ENCODE measurements at places on chromosomes 5 and 9. TPM values are rescaled to one million over a fixed set of nuclear protein-coding genes. Genes with fewer than 3 reads are reported as not detected.

The PGM5 gene
- 124 TPM for total RNA-seq

DNA sequence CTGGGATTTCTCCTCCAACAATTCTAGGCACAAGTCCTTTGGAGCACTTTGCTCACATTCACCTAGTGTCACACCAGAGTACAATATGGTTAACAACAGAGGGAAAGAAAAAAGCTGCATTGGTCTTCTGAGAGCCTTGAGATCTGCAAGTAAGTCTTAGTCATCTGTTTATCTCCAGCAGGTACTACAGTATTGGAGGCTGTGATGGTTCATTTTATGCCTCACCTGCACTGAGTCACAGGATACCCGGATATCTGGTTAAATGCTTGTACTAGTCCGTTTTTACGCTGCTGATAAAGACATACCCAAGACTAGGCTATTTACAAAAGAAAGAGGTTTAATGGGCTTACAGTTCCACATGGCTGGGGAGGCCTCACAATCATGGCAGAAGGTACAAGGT is 525.0 kb downstream of the NR2F1-AS1 start:
- H3K4me3 ChIP-seq: no peak overlapping the region
- no peaks in the 10 kb centered on the region for H3K36me3 ChIP-seq
- H3K27me3 ChIP-seq: no peaks in the 10 kb centered on the region
- no peak for DNase-seq
- H3K4me1 ChIP-seq: no peaks in the 10 kb centered on the region

The CCDC192 gene
- not detected for total RNA-seq

DNA sequence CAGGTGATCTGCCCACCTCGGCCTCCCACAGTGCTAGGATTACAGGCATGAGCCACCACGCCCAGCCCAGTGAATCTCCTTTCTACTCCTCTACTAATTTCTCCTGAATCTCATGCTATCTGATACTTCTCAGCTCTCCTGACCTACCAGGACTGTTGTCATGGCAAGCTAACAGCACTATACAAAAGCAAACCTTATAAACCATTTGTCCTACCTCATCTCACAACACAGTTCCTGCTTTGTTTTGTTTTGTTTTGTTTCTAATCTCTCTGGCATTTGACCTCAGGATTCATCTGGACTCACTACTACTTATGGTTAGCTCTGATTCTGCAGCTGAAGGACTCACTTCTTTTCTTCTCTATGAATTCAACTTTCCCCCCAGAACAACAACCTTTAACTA is 734.8 kb downstream of the TLE1 start:
- no peaks in the 10 kb centered on the region for H3K27me3 ChIP-seq
- DNase-seq: no peak
- H3K27ac ChIP-seq: no peak overlapping the region
- no peak overlapping the region for H3K4me3 ChIP-seq
- no peaks in the 10 kb centered on the region for H3K4me1 ChIP-seq

DNA sequence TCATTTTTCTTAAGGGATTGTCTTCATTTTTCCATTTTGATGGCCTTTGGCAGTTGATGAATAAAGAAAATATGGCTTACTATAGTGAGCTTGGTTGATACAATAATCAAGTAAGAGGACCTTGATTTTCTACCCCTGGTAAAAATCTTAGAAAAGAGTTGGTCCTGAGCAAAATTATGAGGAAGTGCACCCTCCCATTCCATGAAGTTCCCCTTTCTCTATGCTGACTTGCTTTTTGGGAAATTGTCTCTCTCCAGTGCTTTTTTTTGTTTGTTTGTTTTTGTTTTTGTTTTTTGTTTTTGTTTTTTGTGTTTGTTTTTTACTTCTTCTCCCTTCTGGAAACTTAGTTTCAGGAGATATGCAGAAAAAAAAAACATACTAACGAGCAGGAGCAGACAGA is 449.2 kb upstream of the ACTBL2 start:
- no peak overlapping the region for H3K4me3 ChIP-seq
- H3K27ac ChIP-seq: no peak overlapping the region
- H3K27me3 ChIP-seq: no peaks in the 10 kb centered on the region
- H3K36me3 ChIP-seq: no peaks in the 10 kb centered on the region
- DNase-seq: no peak

The WHRN gene
- total RNA-seq: 4.0 TPM

DNA sequence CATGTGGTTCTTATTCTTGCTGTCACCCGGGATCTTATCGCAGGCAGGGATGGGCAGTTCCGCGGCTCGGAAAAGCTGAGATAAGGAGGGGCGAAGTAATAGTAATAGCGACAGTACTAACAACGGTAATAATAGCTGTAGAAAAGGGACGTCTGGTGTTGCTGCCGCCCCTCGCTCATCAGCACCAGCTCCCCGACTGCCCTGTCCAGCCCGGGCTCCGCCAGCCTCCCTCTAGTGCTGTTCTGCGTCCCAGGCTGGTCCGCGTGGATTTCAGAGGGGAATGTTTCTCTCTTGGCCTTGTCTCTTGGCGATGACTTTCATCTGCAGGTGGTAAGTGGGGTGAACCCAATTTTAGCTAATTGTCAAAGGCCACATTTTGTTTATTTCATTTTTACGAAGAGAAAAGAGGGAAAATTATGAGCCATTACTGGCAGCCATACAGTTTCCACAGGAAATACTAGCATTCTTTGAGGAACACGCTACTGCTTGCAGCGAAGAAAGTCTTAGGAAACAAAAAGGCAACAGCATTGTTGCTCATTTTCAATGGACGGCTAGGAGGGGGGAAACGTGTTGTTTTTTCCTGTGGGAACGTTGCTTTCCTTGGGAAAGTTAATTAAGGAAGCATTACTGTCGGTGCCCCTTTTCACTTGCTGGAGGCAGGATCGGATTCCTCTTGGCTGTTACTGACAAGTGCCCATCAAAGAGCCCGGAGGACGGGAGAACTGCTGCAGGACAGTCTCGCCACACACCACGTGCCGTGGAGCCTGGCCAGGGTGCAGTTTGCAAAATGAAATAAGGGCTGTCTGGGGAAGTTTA is 762 bp downstream of the SNCAIP start:
- no peaks in the 10 kb centered on the region for H3K27me3 ChIP-seq
- H3K4me1 ChIP-seq: no peaks in the 10 kb centered on the region
- peak overlapping the region; percentile 76 for H3K27ac ChIP-seq
- peak overlapping the region; percentile 81 for H3K4me3 ChIP-seq
- peak; percentile 83 for DNase-seq
- no peaks in the 10 kb centered on the region for H3K36me3 ChIP-seq

GRCh38 chr5:90547072-90547536 is 11.5 kb upstream of the ADGRV1 start:
- no peak overlapping the region for H3K27ac ChIP-seq
- H3K4me3 ChIP-seq: no peak overlapping the region
- DNase-seq: no peak
- no peaks in the 10 kb centered on the region for H3K36me3 ChIP-seq
- H3K4me1 ChIP-seq: no peaks in the 10 kb centered on the region
- no peaks in the 10 kb centered on the region for H3K27me3 ChIP-seq

- H3K36me3 ChIP-seq: no peaks in the 10 kb centered on the region
- no peak for DNase-seq
- no peak overlapping the region for H3K4me3 ChIP-seq
- no peaks in the 10 kb centered on the region for H3K4me1 ChIP-seq
- H3K27me3 ChIP-seq: no peaks in the 10 kb centered on the region
Observed at GRCh38 chr9:72315510-72316311, 49.3 kb downstream of the ZFAND5 start.

DNA sequence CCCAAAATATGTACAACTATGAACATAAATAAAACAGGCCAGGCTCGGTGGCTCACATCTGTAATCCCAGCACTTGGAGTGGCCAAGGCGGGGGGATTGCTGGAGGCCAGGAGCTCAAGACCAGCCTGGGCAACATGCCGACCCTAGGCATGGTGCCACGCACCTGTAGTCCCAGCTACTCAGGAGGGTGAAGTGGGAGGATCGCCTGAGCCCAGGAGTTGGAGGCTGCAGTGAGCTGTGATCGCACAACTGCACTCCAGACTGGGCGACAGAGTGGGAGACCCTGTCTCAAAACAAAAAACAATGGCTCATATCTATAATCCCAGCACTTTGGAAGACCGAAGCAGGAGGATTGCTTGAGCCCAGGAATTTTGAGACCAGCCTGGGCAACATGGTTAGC is 1.5 kb downstream of the HAUS6 start:
- no peak for DNase-seq
- H3K27me3 ChIP-seq: no peaks in the 10 kb centered on the region
- no peak overlapping the region for H3K4me3 ChIP-seq
- no peak overlapping the region for H3K27ac ChIP-seq

DNA sequence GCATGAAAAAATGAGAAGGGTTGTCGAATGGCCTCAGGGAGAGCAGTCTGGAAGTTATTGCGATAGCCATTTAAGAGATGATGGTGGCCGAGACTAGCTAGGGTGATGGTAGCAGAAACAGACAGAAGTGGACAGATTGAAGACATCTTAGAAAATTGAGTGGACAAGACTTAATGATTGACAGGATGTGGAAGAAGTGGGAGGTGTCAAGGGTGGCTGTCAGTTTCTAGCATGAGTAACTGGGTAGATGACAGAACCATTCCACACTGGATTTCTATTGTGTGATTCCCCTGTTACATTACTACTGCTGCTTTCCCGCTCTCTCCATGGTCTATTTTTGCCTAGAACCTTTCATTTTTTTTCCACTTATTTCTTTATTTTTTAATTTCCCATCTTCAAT is 12.6 kb downstream of the CHMP5 start:
- DNase-seq: no peak
- peaks cover 12% of the 10 kb centered on the region for H3K36me3 ChIP-seq
- no peaks in the 10 kb centered on the region for H3K27me3 ChIP-seq
- no peaks in the 10 kb centered on the region for H3K4me1 ChIP-seq
- no peak overlapping the region for H3K4me3 ChIP-seq

GRCh38 chr5:96816411-96816939 is 8.7 kb upstream of the ERAP1 start:
- H3K4me1 ChIP-seq: no peaks in the 10 kb centered on the region
- no peaks in the 10 kb centered on the region for H3K36me3 ChIP-seq
- no peaks in the 10 kb centered on the region for H3K27me3 ChIP-seq
- no peak overlapping the region for H3K27ac ChIP-seq

The SLC2A6 gene
- total RNA-seq: 5.8 TPM

DNA sequence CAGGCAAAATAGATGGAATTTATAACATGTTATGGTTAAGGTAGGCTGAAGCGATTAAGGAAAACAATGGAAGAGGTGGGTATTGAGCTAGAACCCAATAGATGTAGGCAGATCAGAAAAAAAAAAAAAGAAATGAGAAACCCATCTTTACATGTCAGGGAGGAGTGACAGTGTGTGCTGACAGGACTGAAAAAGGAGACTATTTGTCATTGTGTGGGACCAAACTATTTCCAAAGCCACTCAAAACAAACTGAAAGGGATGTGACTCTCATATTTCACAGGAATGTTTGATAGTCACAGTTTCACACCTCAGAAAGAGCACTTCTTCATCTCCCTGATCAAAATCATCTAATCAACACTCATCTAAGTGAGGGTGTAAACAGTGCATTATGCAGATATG is 122.3 kb upstream of the KIF2A start:
- DNase-seq: no peak
- H3K4me1 ChIP-seq: no peaks in the 10 kb centered on the region
- no peak overlapping the region for H3K27ac ChIP-seq

DNA sequence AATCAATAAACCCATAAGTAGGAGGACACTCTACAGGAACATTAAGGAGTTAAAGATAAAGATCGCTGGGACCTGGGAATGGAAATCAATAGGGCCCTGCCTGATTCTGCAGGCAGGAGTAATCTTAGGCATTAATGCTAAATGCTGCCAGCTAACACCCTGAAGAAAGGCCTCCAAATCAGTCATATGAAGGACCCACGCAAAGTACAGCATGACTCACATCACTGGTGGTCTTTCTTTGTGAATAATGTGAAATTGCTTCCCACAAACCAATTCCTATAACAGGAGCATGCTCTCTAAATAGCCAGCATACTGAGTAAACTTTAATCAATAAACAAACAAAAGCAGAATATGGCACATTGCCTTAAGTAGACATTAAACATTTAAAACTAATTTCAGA is 172.3 kb downstream of the SEMA5A start:
- H3K36me3 ChIP-seq: no peaks in the 10 kb centered on the region
- no peak overlapping the region for H3K27ac ChIP-seq
- H3K27me3 ChIP-seq: no peaks in the 10 kb centered on the region

- peak overlapping the region; percentile 61 for H3K27ac ChIP-seq
- H3K36me3 ChIP-seq: no peaks in the 10 kb centered on the region
- no peaks in the 10 kb centered on the region for H3K4me1 ChIP-seq
Observed at GRCh38 chr9:129317179-129318011, 139.3 kb upstream of the IER5L start.

GRCh38 chr9:78121488-78121887 is 89.9 kb upstream of the GNAQ start:
- H3K4me3 ChIP-seq: no peak overlapping the region
- no peaks in the 10 kb centered on the region for H3K4me1 ChIP-seq
- no peaks in the 10 kb centered on the region for H3K27me3 ChIP-seq
- no peaks in the 10 kb centered on the region for H3K36me3 ChIP-seq

GRCh38 chr5:129664336-129664937 is 83.5 kb upstream of the MINAR2 start:
- no peaks in the 10 kb centered on the region for H3K27me3 ChIP-seq
- peak; percentile 52 for DNase-seq
- H3K27ac ChIP-seq: no peak overlapping the region

DNA sequence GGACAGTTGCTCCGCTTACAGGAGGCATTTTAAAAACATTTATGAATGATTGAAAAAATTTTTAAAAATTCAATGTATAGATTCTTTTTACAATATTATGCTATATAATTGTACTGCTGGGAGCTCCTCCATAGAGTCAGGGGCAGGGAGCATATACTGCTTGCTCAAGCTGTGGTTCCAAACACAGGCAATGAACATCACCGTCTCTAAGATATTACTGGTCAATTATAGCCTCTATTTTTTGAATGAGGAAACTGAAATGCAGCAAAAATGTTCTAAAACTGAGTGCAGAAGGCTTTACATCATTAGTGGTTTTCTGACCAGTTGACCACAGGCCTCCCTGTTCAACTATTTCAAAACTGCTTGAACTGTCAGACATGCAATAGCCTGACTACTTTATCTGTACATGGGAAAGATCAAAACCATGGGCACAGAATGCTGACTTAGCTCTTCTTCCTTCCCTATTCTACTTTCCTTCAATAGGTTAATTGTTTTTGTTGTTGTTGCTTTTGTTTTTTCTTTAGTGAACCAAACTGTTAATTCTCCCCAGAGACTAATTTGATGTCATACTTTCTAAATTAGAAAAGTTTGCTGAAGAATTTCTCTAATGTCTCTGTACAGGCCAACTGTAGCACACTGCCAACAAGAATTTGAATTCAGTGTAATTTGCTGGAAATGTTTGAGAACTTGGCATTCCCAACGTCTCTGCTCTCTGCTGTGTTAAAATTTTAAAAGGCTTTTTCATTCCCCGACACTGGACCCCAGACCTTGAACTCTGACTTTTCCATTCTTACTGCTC is 107.6 kb upstream of the MPDZ start:
- no peak overlapping the region for H3K4me3 ChIP-seq
- H3K27me3 ChIP-seq: no peaks in the 10 kb centered on the region
- H3K27ac ChIP-seq: peak overlapping the region; percentile 2
- no peaks in the 10 kb centered on the region for H3K36me3 ChIP-seq
